ENCODE measurements at places on chromosomes 3 and 15. TPM values are rescaled to one million over a fixed set of nuclear protein-coding genes. Genes with fewer than 3 reads are reported as not detected.

DNA sequence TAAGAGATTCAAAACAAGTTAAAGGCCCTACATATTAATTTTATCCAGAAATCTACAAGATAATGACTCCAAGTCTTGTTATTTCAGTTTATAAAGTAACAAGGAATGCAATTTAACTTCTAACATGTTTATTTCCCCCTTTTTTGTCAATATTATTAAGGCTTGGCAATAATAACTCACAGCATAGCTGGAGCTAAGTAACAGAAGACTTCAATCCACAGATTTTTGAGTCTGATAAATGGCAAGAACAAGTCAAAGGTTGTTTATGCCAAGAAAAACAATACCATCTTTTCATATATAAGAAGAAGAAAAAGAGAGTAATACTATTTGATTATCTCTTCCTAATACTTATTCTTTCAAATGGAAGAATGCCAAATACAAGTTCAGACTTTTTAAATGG is 631.0 kb upstream of the CCDC54 start:
- H3K27ac ChIP-seq, result no peak overlapping the region
- H3K4me1 ChIP-seq, result no peaks in the 10 kb centered on the region
- H3K36me3 ChIP-seq, result no peaks in the 10 kb centered on the region
- H3K27me3 ChIP-seq, result no peaks in the 10 kb centered on the region

DNA sequence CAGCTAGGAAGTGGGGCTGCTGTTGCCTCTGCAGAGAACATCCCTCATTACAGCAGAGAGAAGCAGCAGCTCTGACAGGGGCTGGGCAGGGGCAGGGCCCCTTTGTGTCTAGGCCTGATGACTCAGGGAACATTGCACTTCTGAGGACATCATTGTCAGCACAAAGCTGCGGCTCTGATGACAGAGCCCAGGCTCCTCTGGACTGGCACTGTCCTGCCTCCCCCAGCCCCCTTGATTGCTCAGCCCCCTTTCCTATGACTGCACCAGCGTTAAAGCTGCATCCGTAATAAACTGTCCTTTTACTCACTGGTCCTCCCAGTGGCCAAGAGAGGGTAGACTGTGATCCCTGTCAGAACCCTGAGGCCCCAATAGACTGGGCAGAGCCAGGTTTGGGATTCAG is 18.3 kb downstream of the TRH start:
- no peak for DNase-seq
- H3K4me1 ChIP-seq, result no peaks in the 10 kb centered on the region
- H3K36me3 ChIP-seq, result no peaks in the 10 kb centered on the region
- no peak overlapping the region for H3K4me3 ChIP-seq
- H3K27me3 ChIP-seq, result no peaks in the 10 kb centered on the region

DNA sequence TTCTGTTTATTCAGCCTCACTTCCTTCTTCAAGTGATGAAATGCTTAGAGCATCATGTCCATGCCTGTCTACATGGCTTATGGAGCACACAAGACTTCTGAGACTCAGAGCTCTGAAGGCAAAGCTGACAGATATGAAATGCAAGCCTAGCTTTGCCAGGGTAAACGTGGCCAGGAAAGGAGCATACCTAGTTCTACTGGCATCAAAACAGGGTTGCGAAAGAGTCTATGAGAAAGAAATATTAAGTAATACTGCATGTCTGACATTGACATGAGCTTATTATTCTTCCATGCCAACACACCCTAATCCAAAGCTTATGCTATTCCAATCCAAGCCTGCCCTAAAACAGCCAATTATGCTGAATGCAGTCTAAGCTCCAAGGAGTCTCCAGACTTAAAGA is 391.5 kb downstream of the ERC2 start:
- no peaks in the 10 kb centered on the region for H3K4me1 ChIP-seq
- no peaks in the 10 kb centered on the region for H3K27me3 ChIP-seq
- H3K36me3 ChIP-seq, result no peaks in the 10 kb centered on the region
- DNase-seq, result no peak
- no peak overlapping the region for H3K27ac ChIP-seq

- peaks cover 5% of the 10 kb centered on the region for H3K4me1 ChIP-seq
- no peaks in the 10 kb centered on the region for H3K36me3 ChIP-seq
- H3K27me3 ChIP-seq, result no peaks in the 10 kb centered on the region
- H3K27ac ChIP-seq, result no peak overlapping the region
- no peak for DNase-seq
Measured at GRCh38 chr15:33043636-33044035, 150.9 kb downstream of the FMN1 start.

DNA sequence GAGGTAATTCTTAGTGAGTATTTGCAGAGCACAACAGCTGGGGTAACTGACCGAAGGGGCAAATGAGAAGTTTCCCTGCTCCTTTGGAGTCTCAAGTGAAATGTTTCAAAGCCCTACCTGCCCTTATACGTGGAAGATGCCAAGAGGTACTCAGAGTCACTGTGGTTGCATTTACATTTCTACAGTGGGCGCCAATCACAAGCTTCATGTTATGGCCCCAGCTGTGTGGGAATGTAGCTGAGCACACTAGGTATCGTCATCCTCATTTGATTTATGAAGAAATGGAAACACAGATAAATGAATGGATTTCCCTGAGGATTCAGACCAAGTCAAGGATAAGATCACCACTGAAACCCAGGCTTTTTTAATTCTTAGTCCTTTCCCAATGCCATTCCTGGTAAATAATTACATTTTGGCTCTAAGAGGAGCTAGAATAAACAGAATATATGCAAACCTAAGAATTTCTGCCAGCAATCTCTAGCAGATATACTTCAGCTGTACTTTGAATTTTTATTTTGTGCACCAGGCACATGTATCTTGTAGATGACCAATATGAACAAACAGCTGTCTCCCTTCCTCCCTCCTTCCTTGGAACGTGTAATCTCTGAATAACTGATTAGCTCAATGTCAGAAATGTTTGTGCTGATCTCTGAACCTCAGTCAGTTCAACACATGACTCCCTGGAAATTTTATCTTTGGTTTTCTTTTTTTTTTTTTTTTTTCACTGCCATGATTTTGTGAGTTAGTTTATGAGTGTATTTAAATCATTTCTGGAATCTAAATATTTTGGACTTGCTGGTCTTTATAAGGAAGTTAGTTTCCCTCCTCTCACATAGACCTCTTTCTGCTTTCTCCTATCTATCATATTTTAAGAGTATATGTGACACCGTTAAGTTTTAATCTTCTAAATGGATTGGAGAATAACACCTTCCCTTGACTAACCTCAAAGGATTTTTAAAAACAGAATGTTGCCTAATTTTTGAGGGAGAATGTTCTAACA is 69.2 kb downstream of the MAP2K5 start:
- H3K27ac ChIP-seq, result no peak overlapping the region
- no peak for DNase-seq
- peaks cover 2% of the 10 kb centered on the region for H3K4me1 ChIP-seq
- H3K4me3 ChIP-seq, result no peak overlapping the region
- peaks cover 8% of the 10 kb centered on the region for H3K36me3 ChIP-seq

DNA sequence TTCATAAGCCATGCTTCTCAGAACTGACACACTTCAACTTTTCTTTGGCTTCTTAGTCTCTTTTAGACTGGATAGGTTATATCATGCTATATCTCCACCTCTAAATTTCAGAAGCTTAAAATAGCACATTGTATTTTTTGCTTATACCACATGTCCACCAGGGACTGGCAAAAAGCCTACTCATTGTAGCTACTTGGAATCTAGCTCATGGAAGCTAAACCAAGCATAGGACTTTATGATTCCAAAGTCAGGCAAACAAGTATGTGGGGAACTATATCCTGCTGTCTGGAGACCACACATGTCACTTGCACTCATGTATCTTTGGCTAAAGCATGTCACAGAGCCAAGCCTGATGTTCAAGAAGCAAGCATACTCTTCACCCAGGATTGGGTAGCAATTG is 245.0 kb upstream of the RASGRP1 start:
- no peaks in the 10 kb centered on the region for H3K27me3 ChIP-seq
- H3K4me3 ChIP-seq, result no peak overlapping the region
- peak; percentile 24 for DNase-seq

GRCh38 chr15:68517285-68517761 is 61.5 kb upstream of the CORO2B start:
- H3K27me3 ChIP-seq, result no peaks in the 10 kb centered on the region
- H3K36me3 ChIP-seq, result no peaks in the 10 kb centered on the region
- H3K4me3 ChIP-seq, result no peak overlapping the region
- H3K4me1 ChIP-seq, result peaks cover 21% of the 10 kb centered on the region
- H3K27ac ChIP-seq, result peak overlapping the region; percentile 11

- DNase-seq, result peak; percentile 78
- no peaks in the 10 kb centered on the region for H3K27me3 ChIP-seq
- no peak overlapping the region for H3K27ac ChIP-seq
- no peaks in the 10 kb centered on the region for H3K4me1 ChIP-seq
Measured at GRCh38 chr3:133490468-133491351, 82.8 kb upstream of the CDV3 start.

GRCh38 chr15:100934726-100935125 is 15.6 kb downstream of the LRRK1 start:
- no peak overlapping the region for H3K4me3 ChIP-seq
- no peaks in the 10 kb centered on the region for H3K27me3 ChIP-seq
- no peaks in the 10 kb centered on the region for H3K36me3 ChIP-seq
- H3K4me1 ChIP-seq, result no peaks in the 10 kb centered on the region
- H3K27ac ChIP-seq, result no peak overlapping the region

- no peaks in the 10 kb centered on the region for H3K27me3 ChIP-seq
- H3K4me3 ChIP-seq, result no peak overlapping the region
- no peak for DNase-seq
- H3K4me1 ChIP-seq, result no peaks in the 10 kb centered on the region
- no peaks in the 10 kb centered on the region for H3K36me3 ChIP-seq
Measured at GRCh38 chr15:69385831-69386230, 28.3 kb upstream of the KIF23 start.

- no peak overlapping the region for H3K4me3 ChIP-seq
- DNase-seq, result no peak
- no peak overlapping the region for H3K27ac ChIP-seq
- H3K36me3 ChIP-seq, result no peaks in the 10 kb centered on the region
- no peaks in the 10 kb centered on the region for H3K27me3 ChIP-seq
Measured at GRCh38 chr15:82625136-82625535, 22.0 kb downstream of the CPEB1 start.

DNA sequence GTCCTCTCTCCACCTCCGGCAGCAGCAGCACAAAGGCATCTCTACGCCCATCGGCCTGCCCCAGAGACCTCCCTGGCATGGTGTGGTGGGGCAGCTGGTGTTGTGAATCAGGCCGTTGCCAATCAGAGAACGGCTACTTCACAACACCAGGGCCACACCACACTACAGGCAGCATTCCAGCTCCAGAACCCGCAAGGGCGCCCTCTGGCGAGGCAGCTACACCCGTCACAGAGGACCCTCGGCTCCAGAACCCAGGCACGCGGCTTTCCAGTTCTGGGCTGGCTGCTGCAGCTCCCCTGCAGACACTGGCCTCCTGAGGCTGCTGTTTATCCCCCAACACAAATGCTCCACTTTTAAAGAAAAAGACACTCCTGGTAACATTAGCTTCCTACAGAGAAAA is 127.5 kb upstream of the TOPAZ1 start:
- H3K27me3 ChIP-seq, result no peaks in the 10 kb centered on the region
- H3K36me3 ChIP-seq, result no peaks in the 10 kb centered on the region
- no peak overlapping the region for H3K4me3 ChIP-seq

Gene SERINC4
- not detected for total RNA-seq

Gene GOLGA8J
- total RNA-seq, result not detected

Gene C3orf62
- 6.2 TPM for total RNA-seq

Gene TMEM202
- not detected for total RNA-seq

Gene GP5
- total RNA-seq, result 0.34 TPM

Gene NAA80
- 9.5 TPM for total RNA-seq
